CD8-positive, alpha-beta memory T cell (primary cell): ENCODE measurements at places on chromosomes 16 and 17. TPM values are rescaled to one million over a fixed set of nuclear protein-coding genes. Genes with fewer than 3 reads are reported as not detected.

Gene MYL11
- total RNA-seq: 2.4 TPM

- no peak for DNase-seq
- H3K36me3 ChIP-seq: no peaks in the 10 kb centered on the region
- H3K27me3 ChIP-seq: no peaks in the 10 kb centered on the region
- H3K27ac ChIP-seq: no peak overlapping the region
- no peak overlapping the region for H3K4me3 ChIP-seq
Measured at GRCh38 chr16:82657786-82658185, 31.0 kb downstream of the CDH13 start.

GRCh38 chr16:82793528-82794245, 166.9 kb downstream of the CDH13 start:
- H3K27ac ChIP-seq: no peak overlapping the region
- no peaks in the 10 kb centered on the region for H3K36me3 ChIP-seq
- no peak overlapping the region for H3K4me3 ChIP-seq
- H3K27me3 ChIP-seq: no peaks in the 10 kb centered on the region
- H3K4me1 ChIP-seq: no peaks in the 10 kb centered on the region

- DNase-seq: no peak
- H3K27me3 ChIP-seq: no peaks in the 10 kb centered on the region
- H3K36me3 ChIP-seq: no peaks in the 10 kb centered on the region
- no peak overlapping the region for H3K4me3 ChIP-seq
- no peak overlapping the region for H3K27ac ChIP-seq
Measured at GRCh38 chr17:28426081-28426519, 20.1 kb upstream of the SLC46A1 start.

DNA sequence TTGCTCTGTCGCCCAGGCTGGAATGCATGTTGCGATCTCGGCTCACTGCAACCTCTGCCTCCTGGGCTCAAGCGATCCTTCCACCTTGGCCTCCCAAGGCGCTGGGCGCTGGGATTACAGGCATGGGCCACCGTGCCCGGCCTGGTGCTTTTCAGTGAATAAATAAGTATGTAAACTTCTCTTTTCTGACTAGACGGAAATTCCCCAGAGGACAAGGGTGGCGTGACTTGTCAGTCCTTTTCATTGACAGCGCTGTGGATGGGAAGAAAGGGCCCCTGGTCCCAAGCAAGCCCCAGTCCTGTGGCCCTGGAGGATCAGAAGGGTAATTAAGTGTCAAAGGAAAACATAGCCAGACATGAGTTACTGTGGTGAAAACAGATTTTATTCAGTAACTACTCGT, 9.6 kb upstream of the SPN start:
- H3K4me1 ChIP-seq: no peaks in the 10 kb centered on the region
- no peak overlapping the region for H3K4me3 ChIP-seq
- no peak overlapping the region for H3K27ac ChIP-seq
- no peaks in the 10 kb centered on the region for H3K27me3 ChIP-seq
- no peak for DNase-seq

Gene SHCBP1
- 38.2 TPM for total RNA-seq

Gene HEATR9
- 2.3 TPM for total RNA-seq

DNA sequence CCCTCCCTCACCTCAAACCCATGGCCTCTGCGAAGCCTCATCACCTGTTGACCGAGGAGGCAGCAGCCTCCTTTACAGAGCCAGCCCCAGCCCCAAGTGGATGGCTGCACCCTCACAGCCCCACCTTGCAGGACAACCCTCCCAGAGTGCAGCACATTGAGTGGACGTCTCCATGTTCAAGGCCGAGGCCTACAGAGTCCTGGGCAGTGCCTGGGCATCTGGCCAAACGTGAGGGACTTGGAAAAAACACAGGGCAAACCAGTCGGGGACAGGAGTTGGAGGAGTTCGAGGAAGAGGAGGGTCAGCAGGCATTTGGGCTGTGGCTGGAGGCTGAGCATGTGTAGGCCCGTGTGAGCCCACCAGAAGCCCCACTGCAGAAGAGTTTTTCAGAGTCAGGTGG, 39.6 kb downstream of the ACTG1 start:
- H3K36me3 ChIP-seq: no peaks in the 10 kb centered on the region
- no peaks in the 10 kb centered on the region for H3K4me1 ChIP-seq
- no peak overlapping the region for H3K4me3 ChIP-seq
- H3K27me3 ChIP-seq: no peaks in the 10 kb centered on the region

Gene SLFN5
- total RNA-seq: 28.6 TPM

Gene TAT
- total RNA-seq: not detected

Gene PRR11
- total RNA-seq: 35.6 TPM

DNA sequence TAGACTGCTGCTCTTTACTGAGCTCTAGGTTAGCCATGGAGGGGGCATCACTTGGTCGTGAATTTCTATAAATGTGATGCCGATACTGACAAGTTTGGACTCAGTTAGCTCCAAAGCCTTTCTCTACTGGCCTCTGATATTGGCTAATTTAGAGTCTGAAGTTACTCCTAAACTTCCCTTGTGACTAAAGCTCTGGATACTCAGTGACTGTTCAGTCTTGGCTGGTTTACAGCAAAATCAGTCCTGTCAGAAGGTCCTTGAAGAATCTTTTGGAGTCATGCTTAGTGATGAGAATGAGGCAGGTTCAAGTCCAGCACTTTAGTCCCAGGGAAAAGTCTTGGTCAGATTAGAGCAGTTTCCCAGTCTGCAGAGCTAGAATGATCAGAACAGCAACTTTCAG, 197.5 kb upstream of the HS3ST4 start:
- DNase-seq: no peak
- H3K27ac ChIP-seq: no peak overlapping the region
- no peaks in the 10 kb centered on the region for H3K36me3 ChIP-seq
- H3K4me1 ChIP-seq: no peaks in the 10 kb centered on the region

Gene OR1F1
- not detected for total RNA-seq

Gene NOXO1
- 0.48 TPM for total RNA-seq

Gene TP53TG3C
- total RNA-seq: not detected

DNA sequence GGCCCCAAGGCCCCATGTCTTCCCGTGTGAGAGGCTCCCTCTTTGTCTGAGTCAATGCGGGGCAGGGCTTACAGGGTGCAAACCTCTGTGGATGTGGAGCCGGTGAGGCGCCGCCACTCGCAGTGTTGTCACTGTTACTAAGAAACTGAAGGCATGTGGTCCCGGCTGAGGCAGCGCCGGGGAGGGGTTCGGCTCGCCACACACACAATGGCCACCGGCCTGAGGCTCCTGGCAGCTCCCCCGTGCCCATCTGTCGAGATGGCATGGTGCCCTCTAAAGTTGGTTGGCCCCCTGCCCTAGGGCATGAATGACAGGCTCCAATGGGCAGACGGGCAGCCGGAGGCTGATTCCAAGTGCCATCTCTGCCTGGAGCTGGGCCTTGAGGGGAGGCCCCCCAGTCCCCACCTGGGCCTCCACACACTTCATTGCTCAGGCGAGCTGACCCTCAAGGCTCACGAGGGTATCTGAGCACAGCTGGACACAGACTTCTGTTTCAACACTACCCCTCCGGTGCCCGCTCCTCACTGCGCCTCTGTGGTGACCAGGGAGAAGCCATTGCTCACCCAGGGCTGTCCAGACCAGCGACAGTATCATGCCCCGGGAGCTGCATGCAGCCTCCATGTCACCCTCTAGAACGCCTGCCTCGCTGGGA, 137.2 kb downstream of the C16orf78 start:
- H3K4me3 ChIP-seq: no peak overlapping the region
- H3K27ac ChIP-seq: no peak overlapping the region
- no peaks in the 10 kb centered on the region for H3K36me3 ChIP-seq
- no peak for DNase-seq
- H3K4me1 ChIP-seq: no peaks in the 10 kb centered on the region

Gene CCL17
- total RNA-seq: 18.6 TPM

Gene LYZL6
- not detected for total RNA-seq

Gene NPTX1
- 0.93 TPM for total RNA-seq

Gene ZACN
- 2.8 TPM for total RNA-seq

- H3K4me3 ChIP-seq: no peak overlapping the region
- DNase-seq: no peak
- no peaks in the 10 kb centered on the region for H3K4me1 ChIP-seq
- no peak overlapping the region for H3K27ac ChIP-seq
- H3K36me3 ChIP-seq: no peaks in the 10 kb centered on the region
Measured at GRCh38 chr16:15404792-15405191, 9.2 kb downstream of the MPV17L start.

DNA sequence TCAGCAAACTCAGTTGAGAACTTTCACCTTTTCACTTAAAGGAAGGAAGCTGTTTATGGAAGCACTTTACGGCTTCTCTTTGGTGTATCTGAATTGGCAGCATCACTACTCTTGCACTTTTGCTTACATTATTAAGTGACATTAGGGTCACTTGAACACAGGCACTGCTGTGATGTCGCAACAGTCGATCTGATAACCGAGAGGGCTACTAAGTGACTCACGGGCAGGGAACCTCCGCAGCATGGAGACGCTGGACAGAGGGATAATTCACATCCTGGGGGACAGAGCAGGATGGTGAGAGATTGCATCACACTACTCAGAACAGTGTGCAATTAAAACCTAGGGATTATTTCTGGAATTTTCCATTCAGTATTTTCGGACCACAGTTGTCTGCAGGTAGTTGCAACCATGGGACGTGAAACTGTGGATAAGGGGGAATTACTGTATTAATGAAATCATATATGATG, 56.5 kb downstream of the DNAH2 start:
- H3K4me3 ChIP-seq: no peak overlapping the region
- no peak for DNase-seq
- no peaks in the 10 kb centered on the region for H3K36me3 ChIP-seq
- H3K27me3 ChIP-seq: no peaks in the 10 kb centered on the region
- H3K4me1 ChIP-seq: no peaks in the 10 kb centered on the region

- no peaks in the 10 kb centered on the region for H3K27me3 ChIP-seq
- no peak for DNase-seq
- H3K4me1 ChIP-seq: peaks cover 19% of the 10 kb centered on the region
- H3K27ac ChIP-seq: no peak overlapping the region
Measured at GRCh38 chr17:59443106-59443505, 111.7 kb downstream of the YPEL2 start.

Gene ERN2
- not detected for total RNA-seq

- no peak for DNase-seq
- no peak overlapping the region for H3K27ac ChIP-seq
- H3K36me3 ChIP-seq: peaks cover 36% of the 10 kb centered on the region
- H3K4me1 ChIP-seq: no peaks in the 10 kb centered on the region
- H3K4me3 ChIP-seq: no peak overlapping the region
Measured at GRCh38 chr17:18877104-18877645, 19.2 kb downstream of the PRPSAP2 start.

DNA sequence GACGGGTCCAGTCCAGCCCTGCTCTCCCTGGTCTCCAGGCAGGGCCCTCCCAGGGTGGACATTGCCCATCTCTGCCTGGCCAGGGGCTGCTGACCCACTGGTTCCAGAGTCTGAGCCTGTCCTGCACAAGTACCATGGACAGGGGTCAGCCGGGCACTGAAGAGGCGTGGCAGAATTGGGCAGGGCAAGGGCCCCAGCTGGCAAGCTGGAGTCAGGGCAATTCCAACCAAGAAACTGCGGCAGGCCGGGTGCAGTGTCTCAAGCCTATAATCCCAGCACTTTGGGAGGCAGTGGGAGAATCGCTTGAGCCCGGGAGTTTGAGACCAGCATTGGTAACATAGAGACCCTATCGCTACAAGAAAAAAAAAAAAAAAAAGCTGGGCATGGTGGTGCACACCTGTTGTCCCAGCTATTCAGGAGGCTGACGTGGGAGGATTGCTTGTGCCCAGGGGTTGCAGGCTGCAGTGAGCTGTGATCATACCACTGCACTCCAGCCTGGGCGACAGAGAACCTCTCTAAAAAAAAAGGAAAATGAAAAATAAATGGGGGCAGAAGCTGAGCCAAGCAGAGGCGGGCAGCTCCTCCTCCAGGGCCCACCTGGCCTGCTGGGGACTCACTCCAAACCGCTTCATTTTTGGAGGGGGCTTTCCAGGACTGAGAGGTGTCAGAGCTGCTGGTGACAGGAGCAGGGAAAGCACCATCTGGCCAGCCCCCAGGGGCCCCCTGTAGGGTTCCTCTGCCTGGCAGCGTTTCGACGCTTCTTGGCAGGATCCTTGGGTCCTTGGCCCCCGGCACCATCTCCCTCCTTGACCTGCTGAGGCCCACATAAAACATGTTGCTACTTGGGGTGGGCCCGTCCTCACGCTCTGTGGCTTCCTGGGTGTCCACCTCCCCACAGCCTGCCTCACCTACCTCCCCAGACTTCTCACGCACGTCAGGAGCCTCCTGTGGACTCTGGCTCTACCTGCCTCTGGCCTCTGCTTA, 2.9 kb upstream of the MAFG start:
- no peaks in the 10 kb centered on the region for H3K36me3 ChIP-seq
- H3K4me3 ChIP-seq: no peak overlapping the region
- DNase-seq: no peak

Gene ESRP2
- 0.27 TPM for total RNA-seq

- H3K27ac ChIP-seq: no peak overlapping the region
- no peak overlapping the region for H3K4me3 ChIP-seq
- DNase-seq: peak; percentile 15
- peaks cover 16% of the 10 kb centered on the region for H3K4me1 ChIP-seq
Measured at GRCh38 chr17:19762515-19762961, 14.4 kb upstream of the ALDH3A1 start.

DNA sequence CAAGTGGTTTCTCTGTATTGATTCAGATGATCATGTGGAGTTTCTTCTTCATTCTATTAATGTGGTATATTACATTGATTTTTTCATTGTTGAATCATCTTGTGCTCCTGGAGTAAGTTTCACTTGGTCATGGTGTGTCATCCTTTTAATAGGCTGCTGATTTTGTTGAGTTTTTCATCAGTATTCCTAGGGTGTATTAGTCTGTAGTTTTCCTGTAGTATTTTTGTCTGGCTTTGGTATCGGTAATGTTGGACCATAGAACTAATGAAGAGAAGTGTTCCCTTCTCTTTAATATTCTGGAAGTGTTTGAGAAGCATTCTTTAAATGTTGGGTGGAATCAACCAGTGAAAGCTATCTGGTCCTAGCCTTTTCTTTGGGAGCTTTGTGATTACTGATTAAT, 99.0 kb downstream of the OMG start:
- H3K4me3 ChIP-seq: no peak overlapping the region
- no peaks in the 10 kb centered on the region for H3K4me1 ChIP-seq
- no peaks in the 10 kb centered on the region for H3K36me3 ChIP-seq
- no peaks in the 10 kb centered on the region for H3K27me3 ChIP-seq

Gene TBC1D3G
- total RNA-seq: not detected

DNA sequence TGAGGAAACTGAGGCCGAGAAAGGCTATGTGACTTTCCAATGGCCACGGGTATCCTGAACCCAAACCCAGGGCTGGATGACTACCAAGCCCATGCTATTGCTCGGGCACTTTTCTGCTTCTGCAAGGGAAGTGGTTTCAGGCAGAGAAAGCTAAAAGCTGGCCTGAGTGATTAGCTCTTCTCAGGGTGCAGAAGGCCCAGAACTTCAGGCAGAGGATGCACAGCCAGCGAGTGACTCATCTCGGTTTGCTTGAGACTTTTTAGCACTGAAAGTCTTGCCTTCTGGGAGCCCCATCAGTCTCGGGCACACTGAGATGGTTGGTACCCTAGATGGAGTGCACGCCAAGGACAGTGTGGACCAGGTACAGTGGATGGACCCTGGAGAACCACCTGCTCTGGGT, 129.5 kb upstream of the SDK2 start:
- H3K36me3 ChIP-seq: no peaks in the 10 kb centered on the region
- H3K27me3 ChIP-seq: no peaks in the 10 kb centered on the region
- H3K27ac ChIP-seq: no peak overlapping the region
- no peaks in the 10 kb centered on the region for H3K4me1 ChIP-seq
- no peak for DNase-seq
- no peak overlapping the region for H3K4me3 ChIP-seq

- H3K27me3 ChIP-seq: no peaks in the 10 kb centered on the region
- peak; percentile 79 for DNase-seq
- H3K36me3 ChIP-seq: no peaks in the 10 kb centered on the region
Measured at GRCh38 chr17:2792366-2793169, 3.7 kb upstream of the RAP1GAP2 start.
